ENCODE measurements at places on chromosomes 1 and 21.

DNA sequence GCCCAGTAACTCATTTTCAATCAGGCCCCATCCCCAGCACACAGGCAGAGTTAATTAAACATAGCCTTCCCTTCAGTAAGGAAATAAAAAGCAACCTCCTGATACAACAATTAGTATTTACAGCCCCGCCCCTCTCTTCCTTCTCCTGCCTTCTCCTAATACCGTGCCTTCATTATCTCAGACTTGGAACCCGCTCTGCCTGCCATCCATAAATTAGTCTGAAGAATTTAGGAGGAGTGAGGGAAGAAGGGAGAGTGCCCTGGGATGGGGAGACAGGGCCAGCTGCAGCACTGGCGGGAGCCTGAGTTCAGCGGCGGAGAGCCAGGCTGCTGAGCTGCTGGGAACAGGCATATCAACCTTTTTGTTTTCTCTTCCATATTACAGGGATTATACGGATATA lies 172.8 kb downstream of the ACTL8 start:
- no peak for DNase-seq

DNA sequence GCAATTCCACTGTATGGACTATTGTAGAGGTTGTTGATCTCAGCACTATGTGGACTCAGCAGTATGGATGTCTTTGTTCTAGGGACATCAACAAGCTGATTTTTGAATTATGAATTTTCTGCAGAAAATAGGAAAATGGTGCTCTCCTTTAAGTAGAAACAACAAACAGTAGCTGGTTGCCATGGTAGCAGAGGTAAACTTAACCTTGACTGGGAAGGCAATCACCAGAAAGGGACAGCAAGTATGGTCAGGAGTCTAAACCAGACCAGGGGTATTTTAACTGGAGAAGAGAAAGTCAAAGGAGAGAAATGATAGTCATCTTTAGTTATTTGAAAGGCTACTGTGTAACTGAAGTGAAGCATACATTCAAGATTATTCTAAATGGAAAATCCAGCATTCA lies 22.3 kb downstream of the WLS start:
- DNase-seq = no peak

GRCh38 chr1:208254862-208255261 lies 10.7 kb upstream of the PLXNA2 start:
- no peak for DNase-seq

DNA sequence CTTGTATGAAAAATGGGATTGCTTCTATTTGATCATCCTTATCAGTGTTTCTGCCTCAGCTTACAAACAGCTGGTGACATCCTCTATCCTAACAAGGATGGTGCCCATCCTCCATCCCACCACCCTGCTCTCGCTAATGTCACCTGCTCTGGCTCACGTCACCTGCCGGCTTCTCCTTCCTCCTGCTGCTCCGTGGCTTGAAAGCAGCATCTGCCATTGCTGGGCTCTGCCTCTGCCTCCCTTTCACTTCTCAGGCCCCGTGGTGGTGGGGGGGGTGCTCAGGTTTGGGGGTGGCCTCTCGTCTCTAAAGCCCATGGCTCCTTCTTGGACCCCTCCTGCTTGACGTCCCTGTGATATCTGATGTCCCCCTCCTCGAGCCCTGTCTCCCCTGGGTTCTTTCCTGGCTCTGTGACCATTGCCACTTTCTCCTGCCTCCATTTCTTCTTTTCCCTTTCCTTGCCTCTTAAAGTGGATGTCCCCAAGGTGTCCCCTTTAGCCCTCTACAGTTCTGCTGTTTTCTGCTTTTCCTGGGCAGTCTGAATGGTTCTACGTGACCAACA lies 135.5 kb upstream of the ERRFI1 start:
- no peak for DNase-seq

GRCh38 chr1:153963850-153964331 lies 554 bp upstream of the SLC39A1 start:
- DNase-seq = no peak

- DNase-seq = no peak
Measured at GRCh38 chr1:185636848-185637247, 97.3 kb upstream of the HMCN1 start.

DNA sequence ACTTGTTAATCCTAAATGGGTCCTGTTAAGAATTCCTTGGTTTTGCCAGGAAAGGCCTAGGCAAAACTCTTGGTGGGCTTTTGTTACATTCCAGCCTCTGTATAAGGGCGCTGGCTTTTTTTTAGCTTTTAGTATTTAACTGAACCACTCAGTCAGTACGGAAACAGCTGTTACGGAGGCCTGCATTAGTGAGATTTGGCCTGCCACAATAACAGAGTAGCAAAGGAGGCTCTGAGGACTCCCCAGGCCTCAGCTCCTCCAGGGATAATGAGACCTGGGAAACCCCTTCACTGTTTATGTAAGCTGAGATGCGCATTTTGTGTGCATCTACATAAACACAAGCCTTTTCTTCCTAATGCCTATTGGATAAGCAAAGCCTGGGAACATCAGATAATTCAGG lies 210.2 kb downstream of the APP start:
- no peak for DNase-seq

GRCh38 chr1:210558302-210558701 lies 229.6 kb downstream of the HHAT start:
- DNase-seq = peak; percentile 0

DNA sequence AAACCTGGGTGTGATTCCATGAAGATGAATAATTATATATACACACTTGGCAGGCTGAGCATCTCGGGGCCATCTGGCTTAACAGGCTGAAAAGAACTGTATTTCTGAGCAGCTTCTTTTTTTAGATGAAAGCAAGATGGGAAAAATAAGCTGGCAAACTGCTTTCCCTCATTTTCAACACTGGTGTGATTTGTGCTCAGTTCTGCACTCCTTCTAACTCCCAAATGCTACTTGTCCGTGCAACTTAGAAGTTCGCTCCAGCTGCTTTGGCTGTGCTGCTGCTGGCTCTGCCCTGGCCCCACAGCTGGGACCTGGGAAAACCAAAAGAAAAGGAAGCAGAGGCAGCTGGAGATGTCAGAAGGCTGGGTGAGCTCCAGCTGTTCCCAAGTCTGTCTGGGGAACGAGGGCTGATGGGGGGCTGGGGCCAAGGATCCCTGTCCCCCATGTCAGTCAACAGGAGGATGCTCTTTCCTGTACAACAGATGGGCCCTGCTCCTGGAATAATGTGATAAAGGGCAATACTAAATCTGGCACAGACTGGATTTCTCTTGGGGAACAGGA lies 44.9 kb downstream of the PAFAH2 start:
- no peak for DNase-seq

DNA sequence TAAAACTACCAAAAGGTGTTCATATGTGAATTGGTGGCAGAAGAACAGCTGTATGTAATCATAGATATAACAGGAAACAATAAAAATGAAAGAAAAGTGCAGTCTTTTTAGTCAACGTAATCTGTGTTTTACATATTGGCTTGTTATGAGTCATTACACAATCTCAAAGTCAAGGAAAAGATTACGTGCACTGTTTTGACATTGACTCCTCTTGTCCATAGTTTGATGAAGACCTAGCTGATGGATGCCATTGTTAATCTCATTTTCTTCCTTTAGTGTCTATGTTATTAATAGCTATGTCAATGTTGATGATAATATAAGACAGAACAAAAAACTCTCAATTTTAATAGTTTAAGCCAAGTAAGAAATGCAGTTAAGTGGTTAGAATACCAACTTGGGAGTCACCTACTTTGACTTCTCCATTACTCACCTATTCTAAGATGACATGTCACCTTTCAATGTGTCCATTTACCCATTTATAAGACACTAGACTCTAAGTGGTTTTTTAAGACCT lies 84.5 kb upstream of the SAMSN1 start:
- DNase-seq = no peak

- no peak for DNase-seq
Measured at GRCh38 chr1:93620841-93621210, 60.8 kb downstream of the BCAR3 start.

DNA sequence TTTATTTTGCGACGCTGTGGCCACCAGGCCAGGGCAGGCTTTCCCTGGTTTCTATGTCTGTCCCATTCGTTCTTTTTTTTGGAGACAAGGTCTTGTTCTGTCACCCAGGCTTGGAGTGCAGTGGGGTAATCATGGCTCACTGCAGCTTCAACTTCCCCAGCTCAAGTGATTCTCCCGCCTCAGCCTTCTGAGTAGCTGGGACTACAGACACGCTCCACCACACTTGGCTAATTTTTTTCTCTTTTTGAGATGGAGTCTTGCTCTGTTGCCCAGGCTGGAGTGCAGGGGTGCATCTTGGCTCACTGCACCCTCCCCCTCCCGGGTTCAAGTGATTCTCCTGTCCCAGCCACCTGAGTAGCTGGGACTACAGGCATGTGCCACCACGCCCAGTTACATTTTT lies 43.4 kb upstream of the WNT4 start:
- no peak for DNase-seq

DNA sequence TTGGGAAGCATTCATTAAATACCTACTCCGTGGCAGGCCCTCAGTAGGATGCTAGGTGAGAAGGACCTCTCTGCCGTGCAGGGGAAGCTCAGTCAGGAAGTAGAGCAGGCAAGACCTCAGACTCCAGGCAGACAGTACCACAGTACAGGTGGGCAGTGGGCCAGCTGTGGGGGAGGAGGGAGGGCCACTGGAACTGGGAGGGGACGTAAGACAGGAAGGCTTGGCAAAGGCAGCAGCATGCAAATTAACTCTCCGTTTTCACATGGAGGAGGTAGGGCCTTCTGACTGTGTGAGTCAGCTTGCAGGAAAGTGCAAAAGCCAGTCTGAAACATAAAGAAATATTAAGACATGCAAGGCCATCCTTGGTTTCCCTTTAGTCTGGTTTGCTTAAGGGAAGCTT lies 157.7 kb downstream of the TRIM33 start:
- no peak for DNase-seq

GRCh38 chr21:45330851-45331261 lies 43.2 kb upstream of the POFUT2 start:
- no peak for DNase-seq

GRCh38 chr1:185926588-185926987 lies 192.4 kb downstream of the HMCN1 start:
- DNase-seq = peak; percentile 20

- no peak for DNase-seq
Measured at GRCh38 chr21:42991992-42992740, 17.8 kb downstream of the PKNOX1 start.

- DNase-seq = no peak
Measured at GRCh38 chr21:39980241-39980820, 113.1 kb downstream of the PCP4 start.

DNA sequence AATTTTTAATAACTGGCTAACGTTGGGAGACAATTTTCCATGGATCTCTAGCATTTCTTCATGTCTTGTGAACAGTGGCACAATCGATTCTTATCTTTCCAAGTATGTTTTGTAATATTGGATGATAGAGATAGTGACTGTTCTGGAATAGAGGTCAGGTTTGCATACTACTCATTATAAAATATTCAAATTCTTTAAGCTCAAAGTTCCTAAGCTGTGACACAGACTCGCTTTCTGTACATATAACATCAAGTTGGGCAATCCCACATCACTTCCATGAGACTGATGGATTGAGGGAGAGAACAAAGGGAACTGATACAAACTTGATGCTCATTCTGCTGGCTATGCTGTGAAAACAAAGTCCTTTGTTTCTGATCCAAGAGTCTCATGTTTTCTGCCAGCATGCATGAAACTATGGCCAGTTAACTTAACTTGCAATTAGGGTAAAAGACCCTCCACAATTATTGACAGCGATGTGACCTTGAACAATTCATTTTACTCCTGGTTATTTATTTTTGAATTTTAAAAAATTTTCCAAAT lies 392.4 kb downstream of the TTLL7 start:
- DNase-seq = no peak

DNA sequence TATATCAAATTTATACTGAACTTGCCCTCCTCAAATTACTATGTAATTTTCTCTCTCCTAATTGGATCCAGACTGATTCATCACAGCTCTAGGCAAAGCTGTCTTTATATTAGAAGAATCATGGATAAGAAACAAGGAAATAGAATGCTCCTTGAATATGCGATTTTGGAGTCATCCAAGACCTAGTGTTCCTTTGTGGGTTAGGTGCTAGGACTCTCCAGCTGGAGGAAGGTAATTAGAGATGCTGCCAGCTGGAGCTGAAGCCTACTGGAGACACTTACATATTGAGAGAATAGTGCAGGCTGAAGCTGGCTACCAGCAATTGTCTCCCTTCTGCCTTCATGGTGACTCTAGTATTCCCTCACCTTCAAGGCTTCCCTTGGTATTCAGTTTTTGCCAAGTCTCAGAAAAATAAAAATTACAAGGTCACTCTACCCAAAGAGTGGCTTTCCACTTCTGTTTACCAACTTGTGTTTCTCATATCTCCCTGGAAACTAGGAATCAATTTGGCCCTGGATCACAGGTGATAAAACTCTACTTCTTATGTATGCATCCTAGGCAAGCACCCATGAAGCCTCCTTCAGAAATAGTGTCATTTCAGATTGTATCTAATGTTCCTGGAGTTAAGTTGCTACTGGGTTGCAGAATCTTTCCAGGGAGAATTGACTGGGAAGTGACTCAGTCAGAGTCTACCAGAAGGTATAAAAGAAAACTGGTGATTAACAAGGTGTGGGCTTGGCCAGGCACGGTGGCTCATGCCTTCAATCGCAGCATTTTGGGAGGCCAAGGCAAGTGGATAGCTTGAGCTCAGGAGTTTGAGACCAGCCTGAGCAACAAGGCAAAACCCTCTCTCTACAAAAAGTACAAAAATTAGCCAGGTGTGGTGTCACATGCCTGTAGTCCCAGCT lies 24.4 kb upstream of the DOCK7 start:
- no peak for DNase-seq

All from NCI-H748 treated with DMSO at 0.1 percent for 48 hours (cell line).